ENCODE measurements at places on chromosomes 1 and 21. TPM values are rescaled to one million over a fixed set of nuclear protein-coding genes. Genes with fewer than 3 reads are reported as not detected.

- H3K4me1 ChIP-seq = peaks cover 8% of the 10 kb centered on the region
- no peak for DNase-seq
- H3K36me3 ChIP-seq = no peaks in the 10 kb centered on the region
- no peak overlapping the region for H3K4me3 ChIP-seq
- H3K27me3 ChIP-seq = no peaks in the 10 kb centered on the region
- H3K27ac ChIP-seq = no peak overlapping the region
Observed at GRCh38 chr1:160459687-160460086, 59.3 kb downstream of the VANGL2 start.

DNA sequence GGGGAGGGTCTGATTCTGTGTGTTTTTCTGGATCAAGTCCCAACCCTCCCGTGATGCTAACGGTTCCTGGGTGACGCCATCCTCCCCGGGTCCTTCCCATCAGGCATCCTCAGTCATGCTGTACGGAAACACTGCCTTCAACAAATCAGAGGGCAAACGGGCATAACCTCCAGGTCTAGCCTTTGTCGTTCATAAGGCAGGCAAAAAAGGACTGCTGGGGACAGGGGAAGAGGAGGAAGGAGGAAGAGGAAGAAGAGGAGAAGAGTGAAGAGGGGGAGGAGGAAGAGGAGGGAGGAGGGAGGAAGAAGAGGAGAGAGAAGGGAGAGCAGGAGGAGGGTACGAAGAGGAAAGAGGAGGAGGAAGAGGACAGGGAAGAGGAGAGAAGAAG, 84.4 kb downstream of the ITPKB start:
- no peak overlapping the region for H3K27ac ChIP-seq
- H3K27me3 ChIP-seq = no peaks in the 10 kb centered on the region
- no peak for DNase-seq
- peaks cover 31% of the 10 kb centered on the region for H3K4me1 ChIP-seq
- no peaks in the 10 kb centered on the region for H3K36me3 ChIP-seq
- H3K4me3 ChIP-seq = peak overlapping the region; percentile 87

DNA sequence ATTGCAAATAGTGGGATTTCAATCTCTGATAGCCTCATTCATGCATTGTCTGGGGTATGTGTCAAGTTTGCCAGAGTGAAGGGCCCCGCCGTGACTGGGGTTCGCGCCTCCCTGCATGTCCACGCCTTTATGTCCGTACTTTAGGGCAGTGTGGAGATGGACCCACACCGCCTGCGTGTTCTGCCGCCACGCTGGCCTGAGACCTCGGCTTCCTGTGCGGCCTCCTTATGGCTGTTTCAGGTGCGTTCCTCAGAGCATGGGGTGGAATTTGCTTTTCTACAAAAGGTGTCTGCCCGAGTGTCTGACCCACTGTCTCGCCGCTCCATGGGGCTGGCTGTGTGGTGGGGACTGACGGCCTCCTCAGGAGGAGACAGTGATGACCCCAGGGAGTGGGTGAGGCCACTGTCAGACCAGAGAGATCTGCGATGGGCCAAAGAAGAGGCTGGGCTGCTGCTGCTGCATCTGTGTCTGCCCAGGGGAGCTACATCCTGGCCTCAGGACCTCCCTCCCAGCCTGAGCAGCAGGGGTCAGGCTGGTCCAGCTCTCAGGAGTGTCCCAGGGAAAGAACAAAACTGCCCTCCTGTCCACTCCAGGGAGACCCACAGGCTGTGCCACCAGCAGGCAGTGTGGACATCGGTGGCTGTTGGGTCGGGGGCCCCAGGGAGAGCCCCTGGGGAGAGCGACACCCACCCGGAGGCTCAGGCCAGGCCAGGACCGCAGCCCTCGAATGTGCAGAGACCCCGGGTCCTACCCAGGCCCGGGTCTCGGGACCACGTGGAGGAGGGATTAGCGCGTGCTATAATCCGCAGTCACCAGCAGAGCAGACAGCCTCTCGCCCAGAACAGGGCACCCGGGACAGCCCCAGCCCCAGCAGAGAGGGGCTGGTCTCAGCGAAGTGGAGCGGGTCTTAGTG, 9.8 kb upstream of the SLC19A1 start:
- peaks cover 4% of the 10 kb centered on the region for H3K27me3 ChIP-seq
- H3K27ac ChIP-seq = peak overlapping the region; percentile 13
- H3K4me3 ChIP-seq = peak overlapping the region; percentile 53

DNA sequence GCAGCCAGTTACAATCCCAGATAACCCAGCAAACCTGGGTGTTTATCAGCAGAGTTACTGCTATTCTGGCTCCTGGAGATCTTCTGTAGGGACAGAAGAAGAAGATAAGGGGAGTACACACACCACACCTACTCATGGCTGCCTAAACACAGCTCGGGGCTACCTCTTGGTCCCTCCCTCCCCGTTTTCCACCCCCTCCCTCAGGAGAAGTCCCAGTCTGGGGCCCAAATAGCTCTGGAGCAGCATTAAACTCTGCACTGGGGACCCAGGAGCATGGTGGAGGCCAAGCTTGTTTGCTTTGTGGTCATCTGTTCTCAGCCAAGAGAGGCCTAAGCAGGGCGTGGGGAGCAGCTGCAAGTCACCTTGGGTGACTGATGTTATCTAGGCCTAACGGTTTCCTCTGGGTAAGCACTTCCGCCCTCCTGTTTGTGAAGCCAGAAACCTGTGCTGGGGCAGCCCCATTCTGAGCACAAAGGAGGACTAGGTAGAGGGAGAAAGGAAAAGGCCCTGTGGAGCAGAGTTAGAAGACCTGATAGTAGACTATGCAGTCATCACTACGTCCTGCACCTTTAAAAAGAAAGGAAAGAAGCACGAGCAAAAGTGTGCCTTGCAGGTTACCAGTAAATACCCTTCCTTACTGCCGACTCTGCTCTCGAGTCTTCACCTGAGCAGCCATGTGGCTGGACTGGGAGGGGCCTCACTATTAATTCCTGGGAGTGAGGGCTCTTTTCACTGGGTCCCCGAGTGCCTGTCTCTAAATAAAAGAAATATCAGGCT, 2.0 kb upstream of the RCSD1 start:
- H3K4me3 ChIP-seq = peak overlapping the region; percentile 97
- peak overlapping the region; percentile 96 for H3K27ac ChIP-seq
- peaks cover 73% of the 10 kb centered on the region for H3K4me1 ChIP-seq
- DNase-seq = peak; percentile 77
- peaks cover 21% of the 10 kb centered on the region for H3K27me3 ChIP-seq

Gene EXTL1
- not detected for polyA plus RNA-seq

GRCh38 chr21:38367646-38368045, 110.9 kb downstream of the KCNJ15 start:
- peaks cover 3% of the 10 kb centered on the region for H3K27me3 ChIP-seq
- H3K4me3 ChIP-seq = no peak overlapping the region
- no peak overlapping the region for H3K27ac ChIP-seq
- no peaks in the 10 kb centered on the region for H3K36me3 ChIP-seq
- no peak for DNase-seq
- no peaks in the 10 kb centered on the region for H3K4me1 ChIP-seq

GRCh38 chr1:209405183-209405814, 178.2 kb upstream of the CAMK1G start:
- H3K27me3 ChIP-seq = peaks cover 2% of the 10 kb centered on the region
- no peak overlapping the region for H3K27ac ChIP-seq
- H3K4me3 ChIP-seq = no peak overlapping the region
- DNase-seq = no peak

Gene DAB1
- polyA plus RNA-seq = not detected

Gene CFHR4
- not detected for polyA plus RNA-seq

Gene ODF2L
- polyA plus RNA-seq = 31.3 TPM

GRCh38 chr1:162954824-162955223, 93.8 kb upstream of the CCDC190 start:
- no peak for DNase-seq
- no peaks in the 10 kb centered on the region for H3K4me1 ChIP-seq
- no peak overlapping the region for H3K4me3 ChIP-seq
- H3K27ac ChIP-seq = no peak overlapping the region

Gene ADIPOR1
- polyA plus RNA-seq = 95.0 TPM

- H3K27ac ChIP-seq = no peak overlapping the region
- DNase-seq = no peak
- H3K4me1 ChIP-seq = peaks cover 16% of the 10 kb centered on the region
Observed at GRCh38 chr1:85065550-85065949, 17.2 kb upstream of the MCOLN3 start.

Gene ST6GALNAC3
- not detected for polyA plus RNA-seq

Gene PPM1J
- 0.19 TPM for polyA plus RNA-seq

DNA sequence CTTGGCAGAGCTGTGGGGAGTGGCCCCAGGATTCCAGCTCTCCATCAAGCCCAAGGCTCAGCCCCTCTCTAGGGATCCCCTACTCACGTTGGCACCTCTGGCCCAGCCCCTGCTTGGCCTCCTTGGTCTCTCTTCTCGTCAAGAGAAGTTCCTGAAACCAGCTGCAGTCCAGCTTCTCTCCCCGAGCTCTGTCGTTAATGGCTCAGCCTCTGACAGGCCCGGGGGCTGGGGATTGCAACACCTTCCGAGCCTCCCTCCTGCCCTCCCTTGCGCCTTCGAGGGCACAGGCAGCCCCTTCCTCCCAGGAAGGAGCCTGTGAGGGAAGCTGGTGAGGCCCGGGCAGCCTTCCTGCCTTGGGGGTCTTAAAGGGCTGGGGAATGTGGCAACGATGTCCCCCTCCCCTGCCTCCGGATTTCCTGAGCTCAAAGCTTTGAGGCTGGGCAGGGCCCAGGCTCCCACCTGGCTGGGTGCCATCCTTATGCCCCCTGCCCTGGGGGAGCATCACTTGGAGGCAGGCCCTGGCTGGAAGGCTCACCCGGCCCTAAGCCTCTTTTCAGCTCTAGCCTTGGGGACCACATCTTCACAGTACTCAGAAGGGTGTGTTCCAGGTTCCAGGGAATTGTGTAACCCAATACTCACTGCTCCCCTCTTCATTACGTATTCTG, at the start of gene CSF3R:
Gene CSF3R (minus strand): TSS at position 190 of the 665 bp plus-strand sequence. CDS start 3,417 bp downstream, outside the sequence.
- peaks cover 7% of the 10 kb centered on the region for H3K4me1 ChIP-seq
- no peaks in the 10 kb centered on the region for H3K27me3 ChIP-seq
- no peaks in the 10 kb centered on the region for H3K36me3 ChIP-seq
- DNase-seq = no peak
- no peak within 1 kb of the TSS for H3K27ac ChIP-seq

Gene FPGT
- 2.9 TPM for polyA plus RNA-seq

DNA sequence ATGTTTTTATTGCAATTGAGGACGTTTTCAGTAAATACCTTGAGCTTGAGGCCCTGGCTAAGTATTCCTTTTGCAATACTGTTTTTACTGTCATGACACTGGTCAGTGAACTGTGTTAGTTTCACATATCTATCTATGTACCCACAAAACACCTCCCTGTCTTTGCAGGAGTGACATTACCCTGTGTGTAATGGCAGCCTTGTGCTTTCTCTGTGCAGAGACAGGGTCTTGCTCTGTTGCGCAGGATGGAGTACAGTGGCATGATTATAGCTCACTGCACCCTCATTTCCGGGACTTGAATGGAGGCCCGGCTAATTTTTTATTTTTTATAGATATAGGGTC, 8.9 kb downstream of the YBX1 start:
- no peak for DNase-seq
- no peak overlapping the region for H3K27ac ChIP-seq
- H3K27me3 ChIP-seq = no peaks in the 10 kb centered on the region
- H3K36me3 ChIP-seq = peaks cover 3% of the 10 kb centered on the region
- no peak overlapping the region for H3K4me3 ChIP-seq

Gene CFHR3
- not detected for polyA plus RNA-seq

GRCh38 chr1:17370618-17371017, 1.4 kb upstream of the PADI6 start:
- no peak overlapping the region for H3K4me3 ChIP-seq
- no peaks in the 10 kb centered on the region for H3K4me1 ChIP-seq
- H3K36me3 ChIP-seq = no peaks in the 10 kb centered on the region
- H3K27me3 ChIP-seq = peaks cover 2% of the 10 kb centered on the region

DNA sequence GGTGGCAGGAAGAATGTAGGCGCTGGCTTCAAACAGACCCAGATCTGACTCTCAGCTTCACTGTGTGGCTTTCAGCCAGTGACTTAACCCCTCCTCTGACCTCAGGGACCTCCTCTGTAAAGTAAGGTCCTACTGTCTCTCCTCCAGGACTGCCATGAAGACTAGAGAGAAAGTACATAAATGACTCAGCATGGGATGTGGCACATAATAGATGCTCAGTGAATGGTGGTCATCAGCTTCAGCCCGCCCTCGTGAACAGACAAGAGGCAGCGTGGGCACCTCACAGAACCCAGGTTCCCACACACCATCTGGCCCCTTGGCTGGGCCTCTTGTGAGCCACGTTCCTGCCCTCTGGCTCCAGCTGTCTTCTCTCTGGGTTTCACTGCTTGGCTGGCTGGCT, 126.0 kb downstream of the SYF2 start:
- no peak overlapping the region for H3K4me3 ChIP-seq
- H3K27ac ChIP-seq = no peak overlapping the region
- DNase-seq = no peak
- peaks cover 27% of the 10 kb centered on the region for H3K27me3 ChIP-seq

Gene C1orf185
- not detected for polyA plus RNA-seq

DNA sequence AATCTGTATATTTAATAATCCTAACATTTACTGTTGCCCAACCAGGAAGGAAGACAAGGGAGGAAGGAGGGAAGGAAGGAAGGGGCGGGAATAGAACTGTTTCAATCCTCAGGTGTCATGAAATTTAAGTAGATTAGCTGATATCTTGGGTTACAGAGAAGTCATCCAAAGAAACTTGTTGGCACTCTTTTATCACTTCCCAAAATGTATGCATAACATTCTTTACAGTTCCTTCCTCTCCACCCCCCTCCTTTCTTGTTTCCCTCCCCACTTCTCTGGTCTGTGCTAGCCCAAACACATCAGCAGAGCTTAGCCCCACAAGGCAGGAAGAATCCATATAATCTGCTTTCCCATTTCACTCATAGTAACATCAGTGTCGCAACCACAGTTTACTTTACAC, 110.9 kb downstream of the ESRRG start:
- peaks cover 2% of the 10 kb centered on the region for H3K27me3 ChIP-seq
- no peak overlapping the region for H3K27ac ChIP-seq
- DNase-seq = no peak
- H3K4me3 ChIP-seq = no peak overlapping the region
- no peaks in the 10 kb centered on the region for H3K4me1 ChIP-seq
- H3K36me3 ChIP-seq = no peaks in the 10 kb centered on the region

DNA sequence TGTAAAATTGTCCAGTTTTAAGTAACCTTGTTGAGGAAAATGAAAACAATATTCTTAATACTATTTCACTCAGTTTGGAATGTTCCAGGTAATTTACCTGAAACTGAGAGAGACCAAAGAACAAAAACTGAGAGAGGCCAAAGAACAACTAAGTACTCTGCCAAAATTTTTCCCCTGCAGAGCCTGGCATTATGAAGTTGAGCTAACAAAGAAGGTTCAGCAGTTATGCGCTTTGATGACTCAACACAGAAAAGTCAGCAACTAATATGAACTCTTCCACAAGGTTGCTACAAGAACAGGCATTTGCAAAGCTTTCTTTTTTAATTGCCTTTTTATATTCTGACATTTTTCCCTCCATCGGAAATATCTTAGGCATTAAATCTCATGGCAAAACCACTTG, 270.9 kb downstream of the CHRM3 start:
- H3K4me3 ChIP-seq = no peak overlapping the region
- H3K36me3 ChIP-seq = no peaks in the 10 kb centered on the region
- H3K4me1 ChIP-seq = no peaks in the 10 kb centered on the region
- DNase-seq = no peak
- H3K27ac ChIP-seq = no peak overlapping the region

Gene CYYR1
- not detected for polyA plus RNA-seq

- no peaks in the 10 kb centered on the region for H3K36me3 ChIP-seq
- no peaks in the 10 kb centered on the region for H3K4me1 ChIP-seq
- H3K27me3 ChIP-seq = peaks cover 2% of the 10 kb centered on the region
Observed at GRCh38 chr1:156172696-156173470, 19.5 kb downstream of the SEMA4A start.
